Fibroblast of upper back skin (primary cell): ENCODE measurements at places on chromosomes 3 and 15.

DNA sequence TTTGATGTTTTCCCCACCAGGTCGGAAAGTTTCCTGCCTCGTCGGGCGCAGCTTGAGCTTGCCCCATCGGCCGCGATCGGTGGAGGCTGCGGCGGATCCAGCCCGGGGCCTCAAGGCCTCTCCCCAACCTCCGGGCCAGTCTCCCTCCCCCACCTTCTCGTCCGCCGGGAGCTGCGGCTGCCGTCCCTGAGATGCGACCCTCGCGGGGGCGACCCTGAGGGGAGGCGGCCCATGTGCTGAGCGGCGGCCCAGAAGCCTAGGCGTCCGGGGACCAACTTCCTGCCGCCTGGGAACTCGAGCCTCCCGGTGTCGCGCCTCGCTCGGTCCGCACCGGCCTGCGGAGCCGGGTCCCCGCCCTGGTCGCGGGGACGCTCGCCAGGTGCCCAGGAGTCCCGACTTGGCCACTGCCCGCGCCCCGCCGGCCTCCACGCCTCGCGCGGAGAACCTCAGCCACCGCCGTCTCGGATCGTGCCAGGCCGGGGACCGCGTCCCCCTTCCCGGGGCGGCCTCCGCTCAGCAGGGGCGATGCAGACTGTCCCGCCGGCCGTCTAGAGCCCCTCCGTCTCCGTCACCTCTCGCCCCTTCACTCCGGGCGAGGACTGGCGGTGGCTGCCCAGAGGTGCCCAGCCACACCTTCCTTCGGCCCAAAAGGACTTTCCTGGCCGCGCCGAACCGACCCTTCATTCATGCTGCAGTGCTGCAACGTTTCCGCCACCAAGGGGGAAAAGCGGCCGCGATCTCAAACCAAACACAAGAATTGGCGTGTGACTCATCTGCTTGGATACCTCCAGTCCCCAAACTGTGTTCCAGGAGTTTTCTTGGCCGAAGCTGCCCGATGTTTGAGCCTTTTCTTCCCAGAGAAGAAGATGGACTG, 656 bp downstream of the SLMAP start:
- DNase-seq, result peak; percentile 62

GRCh38 chr15:61749169-61749568, 311.1 kb downstream of the VPS13C start:
- DNase-seq, result no peak

- DNase-seq, result peak; percentile 94
Observed at GRCh38 chr15:39455471-39455991, 125.3 kb upstream of the THBS1 start.

- no peak for DNase-seq
Observed at GRCh38 chr3:43287500-43287873, 1.1 kb downstream of the SNRK start.

GRCh38 chr3:128849911-128850455, 29.4 kb upstream of the ACAD9 start:
- DNase-seq, result peak; percentile 25

- peak; percentile 98 for DNase-seq
Observed at GRCh38 chr3:54891540-54891897, 36.3 kb downstream of the LRTM1 start.

GRCh38 chr3:151281671-151282324, 3.5 kb upstream of the P2RY14 start:
- peak; percentile 94 for DNase-seq
